ENCODE measurements at places on chromosomes 12 and 14.

DNA sequence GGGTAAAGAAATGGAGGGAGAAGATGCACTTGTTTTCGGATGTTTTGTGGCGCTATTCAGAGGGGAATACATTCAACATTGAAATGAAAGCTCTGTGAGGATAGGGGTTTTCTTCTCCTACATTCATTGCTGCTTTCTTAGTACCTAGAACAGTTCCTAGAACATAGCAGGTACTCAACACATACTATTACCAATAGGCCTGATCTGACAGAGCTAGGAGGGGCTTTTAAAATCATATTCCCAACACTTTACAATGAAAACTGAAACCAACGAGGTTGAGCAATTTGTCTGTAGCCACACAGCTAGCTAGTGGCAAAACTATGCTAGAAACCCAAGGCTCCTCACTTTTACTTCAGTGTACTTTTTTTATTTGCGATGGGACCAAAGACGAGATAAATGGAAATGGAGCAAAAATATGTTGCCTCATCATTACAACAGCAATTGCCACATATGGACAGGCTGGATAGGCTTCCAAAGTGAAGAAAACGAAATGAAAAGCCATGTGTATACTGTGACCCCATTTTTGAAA, 23.1 kb upstream of the IL22 start:
- DNase-seq: no peak

GRCh38 chr12:130213249-130213648, 51.0 kb downstream of the FZD10 start:
- DNase-seq: no peak

- DNase-seq: no peak
Measured at GRCh38 chr14:74089251-74090020, 4.7 kb downstream of the LIN52 start.

- no peak for DNase-seq
Measured at GRCh38 chr12:49649892-49650291, 26.5 kb downstream of the PRPF40B start.

GRCh38 chr14:105412771-105413543, 6.7 kb upstream of the MTA1 start:
- no peak for DNase-seq

DNA sequence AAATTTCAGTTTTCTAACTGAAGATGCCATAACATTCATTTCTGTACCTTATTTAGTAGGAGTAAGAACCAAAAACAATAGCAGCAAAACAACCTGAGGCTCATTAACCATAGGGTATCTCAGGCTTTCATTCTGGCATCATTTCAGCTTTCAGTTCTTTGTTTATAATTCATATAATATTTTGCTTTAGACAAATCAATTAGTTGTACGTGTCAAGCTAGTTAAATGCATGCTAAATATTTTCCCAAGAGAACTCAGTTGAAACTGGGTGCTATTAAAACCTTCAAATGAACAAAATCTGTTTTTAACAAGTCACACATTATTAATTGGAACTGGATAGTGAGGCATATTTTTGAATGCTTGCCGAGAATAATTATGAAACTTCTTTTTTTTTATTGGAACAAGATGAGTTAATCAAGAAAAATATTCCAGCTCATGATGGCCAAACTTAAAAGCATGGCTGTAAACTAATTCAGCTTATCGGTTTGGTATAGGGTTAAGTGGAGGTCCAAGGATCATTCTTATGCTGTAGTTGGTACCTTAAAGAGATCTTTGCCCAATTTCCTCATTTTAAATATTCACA, 442.7 kb downstream of the BTG1 start:
- DNase-seq: no peak

- DNase-seq: peak; percentile 75
Measured at GRCh38 chr12:121110211-121110940, 22.3 kb upstream of the P2RX7 start.

DNA sequence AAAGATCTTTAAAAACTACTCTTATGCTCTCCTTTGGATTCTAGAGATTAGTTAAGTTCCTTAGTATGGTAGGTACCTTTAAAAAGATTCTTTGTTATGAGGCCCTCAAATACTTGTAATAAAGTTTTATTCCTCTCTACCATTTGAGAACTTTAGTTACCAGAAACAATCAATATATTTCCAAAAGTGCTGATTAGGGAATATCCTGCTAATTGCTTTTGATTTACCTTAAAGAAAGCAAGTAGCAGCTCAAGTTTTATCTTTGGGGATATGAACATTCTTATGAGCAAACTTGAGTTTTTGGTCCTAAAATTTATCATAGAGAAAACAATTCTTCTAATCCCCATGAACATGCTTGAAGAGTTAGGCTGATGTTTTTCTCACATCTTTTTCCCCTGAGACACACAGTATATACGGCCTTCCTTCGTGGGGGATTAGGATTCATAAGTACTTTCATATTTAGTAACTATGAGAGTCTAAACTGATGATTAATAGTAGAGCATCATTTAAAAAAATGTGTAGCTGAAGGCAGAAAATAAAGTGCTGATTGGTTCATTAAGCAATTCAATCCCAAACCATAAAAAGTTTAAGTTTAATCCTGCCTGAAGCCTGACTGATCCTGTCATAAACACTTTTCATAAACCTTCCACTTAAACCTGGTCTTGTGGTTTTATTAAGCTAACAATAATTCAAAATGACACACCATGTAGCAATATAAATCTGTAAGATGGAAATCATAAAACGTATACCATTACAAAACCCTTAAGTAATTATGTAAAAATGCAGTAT, 380.5 kb upstream of the FBXO33 start:
- DNase-seq: no peak

DNA sequence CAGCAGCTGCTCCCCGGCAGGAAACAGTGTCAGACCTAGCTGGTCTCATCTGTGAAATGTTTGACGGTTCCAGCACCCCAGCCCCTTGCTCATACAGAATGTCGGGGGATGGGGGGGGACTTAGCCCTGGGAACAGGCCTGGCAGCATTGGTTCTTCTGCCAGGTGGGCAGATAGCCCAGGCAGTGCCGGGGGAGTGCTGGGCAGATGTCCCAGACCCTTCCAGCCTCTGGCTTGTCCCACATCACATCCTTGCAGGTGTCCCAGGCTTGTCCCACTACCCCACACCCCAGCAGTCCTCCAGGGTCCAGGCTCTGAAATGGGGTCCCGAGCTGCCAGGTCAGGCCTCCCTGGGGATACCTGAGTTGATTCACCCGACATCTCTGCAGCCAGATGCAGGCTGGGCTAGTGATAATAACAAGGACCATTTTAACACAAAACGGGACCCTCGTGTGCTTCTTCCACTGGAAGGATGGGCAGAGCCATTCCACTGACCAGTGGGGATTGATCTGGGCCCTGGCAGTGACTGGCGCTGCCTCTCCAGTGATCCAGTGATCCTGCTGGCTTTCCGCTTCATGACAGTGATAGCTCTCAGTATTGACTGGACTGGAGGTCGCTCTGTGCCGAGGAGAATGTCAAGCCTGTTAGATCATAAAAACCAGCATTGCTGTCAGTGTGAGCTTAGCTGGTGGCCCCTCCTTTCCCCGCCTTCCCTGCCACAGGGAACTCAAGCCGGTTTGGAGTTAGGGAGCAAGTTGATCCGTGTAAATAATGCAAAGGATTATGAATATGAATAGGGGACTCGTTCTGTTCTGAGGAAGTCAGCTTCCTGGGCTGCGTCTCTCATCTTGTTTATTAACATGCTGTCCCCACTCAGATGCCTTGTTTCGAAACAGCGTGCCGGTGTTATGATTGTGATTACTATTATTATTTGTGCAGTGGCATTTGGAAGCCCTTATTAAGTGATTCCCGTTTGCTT, 180.6 kb downstream of the AACS start:
- no peak for DNase-seq

- peak; percentile 89 for DNase-seq
Measured at GRCh38 chr12:19431407-19432308, 7.6 kb upstream of the AEBP2 start.
